Renal cortex interstitium (tissue), 15 donors: ENCODE measurements at places on chromosomes 2 and 18.

- DNase-seq, result no peak
Measured at GRCh38 chr2:14127765-14128164, 504.8 kb upstream of the LRATD1 start.

DNA sequence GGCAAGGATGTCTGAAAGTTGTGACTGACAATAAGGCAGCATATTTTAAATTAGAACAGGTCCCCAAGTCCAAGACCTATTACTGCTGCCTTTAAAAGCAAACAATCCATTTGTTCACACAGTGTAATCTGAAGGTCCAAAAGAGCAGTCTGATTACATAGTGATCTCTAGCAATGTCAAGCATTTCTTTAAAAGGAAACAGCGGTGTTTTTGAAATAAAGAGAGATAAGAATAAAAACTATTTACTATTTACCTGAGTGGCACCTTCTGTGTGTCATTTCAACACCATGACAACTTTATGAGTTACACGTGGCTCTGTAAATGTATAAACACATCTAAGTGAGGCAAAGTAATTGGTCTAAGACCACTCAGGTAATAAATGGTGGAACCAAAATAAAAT lies 1009.9 kb upstream of the CNTNAP5 start:
- no peak for DNase-seq

DNA sequence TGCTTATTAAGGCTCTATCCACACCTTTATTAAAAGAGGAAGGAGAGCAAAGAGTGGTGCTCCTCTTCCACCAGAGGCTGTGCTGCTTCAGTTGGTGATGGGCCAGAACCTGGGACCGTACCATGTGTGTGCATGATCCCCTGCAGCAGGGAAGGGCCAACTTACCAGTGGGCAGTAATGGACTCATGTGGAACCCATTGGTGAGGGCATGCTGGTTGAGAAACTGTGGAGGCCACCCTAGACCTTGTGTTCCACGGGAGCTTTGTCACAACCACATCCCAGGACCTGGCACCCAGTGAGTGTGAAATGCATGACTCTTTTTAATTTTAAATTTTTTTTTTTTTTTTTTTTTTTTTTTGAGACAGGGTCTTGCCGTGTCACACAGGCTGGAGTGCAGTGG lies 5.4 kb downstream of the UBE2F start:
- DNase-seq, result no peak

DNA sequence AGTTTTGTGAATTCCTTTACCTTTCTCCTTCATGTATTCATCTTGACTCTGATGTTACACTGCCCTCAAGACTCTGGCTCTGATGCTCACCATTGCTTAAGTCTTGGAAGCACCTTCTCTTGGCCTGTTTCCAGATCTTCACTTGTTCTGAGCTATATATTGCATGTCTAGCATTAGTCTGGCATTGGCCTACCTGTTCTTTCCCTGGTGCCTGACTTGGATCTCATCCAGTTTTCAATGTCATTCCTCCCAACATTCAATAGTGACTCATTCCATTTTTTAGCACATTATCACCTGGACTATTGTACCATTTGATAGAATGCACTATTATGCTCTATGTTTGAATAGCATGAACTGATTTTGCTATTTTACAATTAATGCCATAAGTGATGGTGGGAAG lies 127.3 kb upstream of the NYAP2 start:
- DNase-seq, result no peak
